ENCODE measurements at places on chromosomes 3 and 15.
A peak's percentile ranks its signal among the peaks of the same experiment; 100 is the strongest.

DNA sequence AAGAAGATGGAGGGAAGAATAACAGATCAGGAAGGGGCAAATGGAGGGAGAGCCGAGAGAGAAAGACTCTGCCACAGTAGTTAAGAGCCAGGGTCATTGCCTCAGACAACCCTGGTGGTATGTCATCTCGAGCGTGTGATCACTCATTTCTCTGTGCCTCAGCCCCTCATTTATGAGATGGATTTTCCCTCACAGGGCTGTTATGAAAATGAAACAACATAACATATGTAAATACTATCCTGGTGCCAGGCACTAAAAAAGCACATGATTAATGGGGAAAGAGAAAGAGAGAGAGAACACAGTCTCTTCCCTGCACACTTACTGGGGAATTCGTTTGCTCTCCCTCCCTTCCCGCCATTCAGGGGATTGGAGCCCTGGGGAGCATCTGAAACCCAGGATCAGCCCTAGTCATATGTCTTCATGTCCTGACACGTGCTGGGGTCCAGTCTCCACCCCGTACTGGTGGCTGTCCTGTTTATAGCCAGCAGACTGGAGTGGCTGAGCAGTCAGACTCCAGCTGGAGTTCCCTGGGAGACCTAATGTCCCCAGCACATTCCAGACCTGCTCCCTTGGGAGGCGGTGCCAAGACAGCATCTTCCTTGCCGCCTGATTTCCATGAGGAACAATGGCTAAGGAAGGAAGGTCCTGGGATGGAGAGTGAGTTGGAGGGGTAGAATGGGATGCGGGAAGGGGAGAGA is 14.7 kb upstream of the AMOTL2 start:
- DNase-seq: peak; percentile 80

GRCh38 chr3:14837186-14837877 is 18.6 kb downstream of the FGD5 start:
- no peak for DNase-seq

GRCh38 chr3:135650309-135650708 is 315.2 kb upstream of the PPP2R3A start:
- no peak for DNase-seq

DNA sequence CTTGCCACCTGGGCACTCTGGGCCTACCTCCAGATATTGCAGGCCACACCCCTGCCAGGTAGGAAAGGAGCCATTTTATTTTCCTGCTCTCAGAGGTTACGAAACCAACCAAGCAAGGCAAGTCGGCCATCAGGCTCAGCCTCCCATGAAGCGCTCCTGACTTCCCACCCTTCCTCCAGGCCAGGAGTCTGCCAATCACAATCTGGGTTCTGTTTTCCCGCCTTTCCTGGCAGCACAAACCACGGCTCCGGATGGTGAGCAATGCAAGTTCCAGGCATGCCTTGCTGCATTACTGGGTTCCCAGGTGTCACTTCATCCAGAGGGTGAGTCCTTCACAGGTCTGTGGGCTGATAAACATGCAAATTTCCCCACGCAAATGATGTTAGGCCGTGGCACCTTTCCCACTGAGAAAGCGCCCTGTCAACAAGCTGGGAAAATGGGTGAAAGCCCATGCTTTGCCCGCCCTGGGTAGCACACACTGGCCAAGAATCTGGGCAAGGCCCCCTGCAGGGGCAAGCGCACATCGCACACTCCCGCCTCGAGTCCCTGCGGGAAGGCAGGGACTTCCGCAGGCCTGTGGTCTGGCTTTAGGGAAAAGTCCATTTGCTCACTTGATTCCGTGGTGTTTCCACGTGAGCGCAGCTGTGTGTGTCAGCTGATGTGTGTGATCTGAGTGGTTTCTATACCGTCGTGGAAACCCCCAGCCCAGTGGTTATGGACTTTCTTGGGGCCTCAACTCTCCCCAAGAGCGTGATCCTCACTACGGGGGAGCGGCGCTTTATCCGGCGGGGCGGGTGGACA is 61.6 kb upstream of the RYK start:
- DNase-seq: no peak

- no peak for DNase-seq
Observed at GRCh38 chr3:66224220-66224619, 3.4 kb downstream of the SLC25A26 start.

DNA sequence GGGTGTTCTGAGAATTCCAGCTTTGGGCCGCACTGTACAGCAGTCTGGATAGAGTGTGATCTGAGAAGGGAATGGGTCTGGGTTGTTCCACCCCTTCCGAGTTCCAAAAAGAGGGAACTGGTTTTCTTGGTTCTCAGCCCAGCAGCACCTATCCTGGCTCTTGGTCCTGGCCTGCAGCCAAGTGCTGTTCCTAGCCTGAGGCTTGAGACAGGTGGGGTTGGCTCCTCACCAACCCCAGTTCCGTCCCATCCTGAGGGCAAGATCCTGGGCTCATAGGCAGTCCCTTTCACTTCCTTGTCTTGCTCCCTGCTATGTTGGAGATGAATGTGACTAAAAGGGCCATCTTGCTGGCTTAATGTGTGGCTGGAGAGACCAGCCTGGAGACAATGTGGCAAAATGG is 15.2 kb downstream of the IVD start:
- no peak for DNase-seq

GRCh38 chr3:38829404-38829803 is 13.4 kb upstream of the SCN10A start:
- no peak for DNase-seq

GRCh38 chr15:68427963-68428362 is 4.0 kb downstream of the ITGA11 start:
- no peak for DNase-seq

- DNase-seq: no peak
Observed at GRCh38 chr3:115325539-115325938, 178.5 kb upstream of the ZBTB20 start.

- no peak for DNase-seq
Observed at GRCh38 chr15:59060348-59060747, 44.6 kb upstream of the CCNB2 start.

- DNase-seq: no peak
Observed at GRCh38 chr3:195885036-195885891, 23.1 kb downstream of the TNK2 start.

DNA sequence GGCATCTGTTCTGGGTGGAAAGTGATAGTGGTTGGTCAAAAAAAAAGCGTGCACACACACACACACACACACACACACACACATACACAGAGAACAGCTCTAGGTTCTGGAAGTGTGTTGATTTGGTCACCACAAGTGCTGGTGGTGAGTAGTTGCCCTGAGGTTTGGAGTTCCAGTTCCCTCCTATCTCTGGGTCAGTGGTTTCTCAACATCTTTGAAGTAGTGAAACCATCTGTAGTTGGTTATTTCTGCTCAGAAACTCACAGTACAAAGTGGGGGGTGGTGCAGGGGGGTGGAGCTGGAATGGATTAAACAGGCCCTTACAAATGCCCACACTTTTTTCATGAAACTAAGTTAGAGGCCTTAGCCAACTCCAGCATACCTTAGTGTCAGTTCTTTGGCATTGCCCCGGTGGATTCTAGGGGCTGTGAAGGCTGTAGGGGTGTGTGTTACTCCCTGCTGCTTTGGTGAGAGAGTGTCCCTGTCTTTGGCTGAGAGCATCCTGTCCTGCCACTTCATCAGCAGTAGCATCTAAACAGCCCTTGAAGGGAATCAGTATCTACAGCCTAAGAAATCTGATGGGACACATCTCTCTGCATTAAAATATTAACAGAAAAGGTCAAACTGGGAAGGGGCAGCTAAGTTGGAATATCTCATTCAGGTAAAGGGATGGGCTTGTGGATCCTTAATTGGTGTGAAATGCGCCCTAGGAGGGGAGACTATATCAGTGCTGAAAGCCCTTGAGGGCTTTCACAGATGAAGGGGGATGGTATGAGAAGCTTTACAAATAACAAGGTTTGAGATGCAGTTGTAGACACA is 20.6 kb downstream of the SMAD3 start:
- no peak for DNase-seq
